T-helper 9 cell (primary cell): ENCODE measurements at places on chromosomes 3 and 15.

- DNase-seq, result no peak
These were observed 2.3 kb downstream of the GRIP2 start for GRCh38 chr3:14537590-14538450.

- DNase-seq, result no peak
These were observed 20.9 kb downstream of the CEMIP start for GRCh38 chr15:80800067-80800466.

- DNase-seq, result no peak
These were observed 53.4 kb downstream of the TPRA1 start for GRCh38 chr3:127536830-127537812.

DNA sequence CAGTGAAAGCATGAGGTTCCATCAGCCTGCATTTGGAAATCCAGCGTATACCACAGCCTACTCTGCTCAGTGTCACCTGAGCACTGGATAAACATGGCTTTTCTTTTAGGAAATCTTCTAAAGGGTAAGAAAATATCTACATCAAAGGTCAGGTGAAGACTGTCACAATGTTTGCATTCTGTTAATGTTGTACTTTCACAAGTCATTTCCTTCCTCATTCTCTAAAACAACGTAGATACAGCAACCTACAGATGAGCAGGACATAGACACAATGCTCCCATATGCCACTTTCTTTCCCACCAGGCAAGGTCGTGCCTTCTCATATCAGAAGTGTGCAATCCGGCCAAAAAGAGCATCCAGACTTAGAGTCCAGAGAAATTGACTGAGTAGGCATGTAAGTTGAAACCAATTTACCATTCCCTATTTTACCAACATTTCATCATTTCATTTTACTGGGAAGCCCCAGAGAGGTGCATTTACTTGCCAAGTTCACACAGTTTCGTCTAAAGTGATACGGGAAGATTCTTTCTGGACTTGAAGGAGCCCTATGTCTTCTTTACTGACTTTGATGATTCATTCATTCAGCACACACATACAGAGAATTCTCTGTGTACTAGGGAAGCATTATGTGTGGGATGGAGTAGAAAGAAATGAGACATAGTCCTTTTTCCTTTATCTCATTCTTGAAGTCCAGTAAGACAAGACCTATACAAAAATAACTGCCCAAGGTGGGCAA is 30.6 kb upstream of the LPP start:
- DNase-seq, result no peak

- no peak for DNase-seq
These were observed 101.6 kb upstream of the ANKRD28 start for GRCh38 chr3:15899388-15899787.
